HuH-7.5 (cell line): ENCODE measurements at places on chromosomes 5 and 9.

GRCh38 chr9:113993838-113994540 is 84.1 kb downstream of the AMBP start:
- DNase-seq: no peak

DNA sequence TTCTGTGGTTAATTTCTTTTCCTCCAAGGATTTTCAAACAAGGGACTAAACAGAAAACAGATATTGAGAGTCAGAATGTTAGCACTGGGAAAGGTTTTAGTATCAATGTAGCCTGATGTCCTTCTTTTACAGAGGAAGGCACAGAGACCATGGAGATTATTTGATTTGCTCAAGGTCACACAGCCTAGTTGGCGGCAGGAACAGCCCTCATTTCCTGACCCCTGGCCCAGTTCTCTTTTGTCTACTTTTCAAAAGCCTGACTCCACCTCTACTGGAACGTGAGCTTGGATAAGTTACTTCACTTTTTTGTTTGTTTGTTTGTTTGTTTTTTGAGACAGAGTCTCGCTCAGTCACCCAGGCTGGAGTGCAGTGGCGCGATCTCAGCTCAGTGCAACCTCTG is 6.6 kb upstream of the NRG2 start:
- DNase-seq: no peak

DNA sequence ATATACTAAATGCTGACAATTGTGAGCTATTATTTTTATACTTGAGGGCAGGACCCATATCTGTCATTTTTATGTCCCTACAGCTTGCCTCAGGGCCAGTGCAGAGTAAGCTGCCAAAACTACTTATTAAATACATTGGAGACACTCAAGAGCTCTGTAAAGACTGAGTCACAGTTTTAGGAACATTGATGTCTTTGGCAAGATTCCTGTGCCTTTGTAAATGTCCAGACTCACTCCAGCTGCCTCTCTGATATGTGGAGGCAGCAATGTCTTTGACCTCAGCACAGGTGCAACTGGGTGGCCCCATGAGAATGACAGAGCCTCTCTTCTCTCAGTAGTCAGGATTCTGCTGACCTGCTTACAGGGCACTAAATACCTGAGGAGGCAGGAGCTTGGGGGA is 363.2 kb downstream of the OSTF1 start:
- DNase-seq: no peak

DNA sequence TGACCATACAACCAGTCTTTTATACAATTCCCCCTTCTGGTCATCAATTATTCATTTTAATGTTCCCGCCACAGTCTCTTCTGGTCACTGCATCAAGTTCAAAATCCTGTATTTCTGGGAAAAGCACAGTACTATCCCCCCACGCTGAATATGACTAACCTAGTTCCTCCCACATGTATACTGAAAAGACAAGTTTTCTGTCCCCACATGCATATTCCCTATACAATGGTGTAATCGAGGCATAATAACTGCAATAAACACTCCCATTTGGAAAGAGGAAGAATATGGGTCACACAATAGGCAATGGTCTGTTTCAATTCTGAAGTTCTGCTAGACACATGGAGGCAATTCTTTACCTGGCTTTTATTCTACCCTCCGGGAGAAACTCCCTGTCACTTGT is 344.9 kb downstream of the EFNA5 start:
- DNase-seq: no peak

DNA sequence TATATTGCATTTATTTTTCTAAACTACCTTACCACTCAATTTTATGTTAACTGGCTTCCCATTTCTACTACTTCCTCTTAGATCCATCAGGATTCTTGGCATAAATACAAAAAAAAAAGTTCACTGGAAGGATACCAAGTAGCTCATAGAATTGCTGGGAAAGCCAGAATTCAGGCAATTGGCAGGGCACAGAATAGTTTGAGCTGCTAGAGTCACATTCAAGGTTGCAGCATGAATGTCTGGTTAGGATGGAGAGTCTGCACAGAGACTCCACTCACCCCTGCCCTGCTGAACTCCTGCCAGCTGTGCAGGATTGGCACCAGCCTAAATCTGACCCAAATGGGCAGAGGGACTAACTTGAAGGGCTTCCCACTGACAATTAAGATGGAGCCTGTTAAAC is 4.9 kb upstream of the AMACR start:
- DNase-seq: no peak

- no peak for DNase-seq
Observed at GRCh38 chr5:14004598-14005394, 60.3 kb upstream of the DNAH5 start.

GRCh38 chr5:163916861-163917260 is 411.4 kb downstream of the MAT2B start:
- no peak for DNase-seq

DNA sequence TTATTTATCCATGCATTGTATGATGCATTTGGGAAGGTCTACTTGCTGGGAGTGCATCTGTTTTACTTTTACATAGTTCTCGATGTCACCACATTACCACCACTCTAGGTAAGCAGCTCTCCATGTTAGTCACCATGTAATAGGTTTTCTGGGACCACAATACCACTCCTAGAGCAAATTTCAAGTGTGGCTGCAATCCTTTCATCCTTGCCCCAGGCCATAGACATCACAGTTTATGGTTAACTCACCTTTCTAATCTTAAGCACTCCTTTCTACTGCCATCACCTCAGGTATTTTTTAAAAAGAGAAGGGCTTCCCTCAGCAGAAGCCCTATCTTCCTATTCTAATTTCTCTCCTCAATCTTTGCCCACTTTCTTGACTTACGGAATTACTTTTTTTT is 354.1 kb downstream of the PLK2 start:
- DNase-seq: no peak

DNA sequence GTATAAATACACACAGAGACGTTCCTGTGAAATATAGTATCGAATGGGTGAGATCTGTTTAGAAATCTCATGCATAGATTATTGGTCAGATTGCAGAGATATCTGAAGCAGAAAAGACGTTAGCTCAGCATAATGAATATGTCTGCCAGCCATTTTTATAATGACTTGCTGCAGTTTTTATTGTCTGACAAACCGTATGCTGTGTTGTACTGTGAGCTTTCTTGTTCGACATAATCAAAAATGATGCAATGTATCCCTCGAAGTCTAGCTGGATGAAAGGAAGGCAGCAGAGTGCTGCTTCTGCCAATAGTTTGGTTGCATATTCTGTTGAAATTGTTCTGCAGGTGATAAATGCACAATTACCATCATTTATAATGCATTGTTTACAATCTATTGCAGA is 514.9 kb upstream of the ARRDC3 start:
- DNase-seq: no peak

GRCh38 chr9:76298521-76299144 is 95.6 kb downstream of the RFK start:
- no peak for DNase-seq

DNA sequence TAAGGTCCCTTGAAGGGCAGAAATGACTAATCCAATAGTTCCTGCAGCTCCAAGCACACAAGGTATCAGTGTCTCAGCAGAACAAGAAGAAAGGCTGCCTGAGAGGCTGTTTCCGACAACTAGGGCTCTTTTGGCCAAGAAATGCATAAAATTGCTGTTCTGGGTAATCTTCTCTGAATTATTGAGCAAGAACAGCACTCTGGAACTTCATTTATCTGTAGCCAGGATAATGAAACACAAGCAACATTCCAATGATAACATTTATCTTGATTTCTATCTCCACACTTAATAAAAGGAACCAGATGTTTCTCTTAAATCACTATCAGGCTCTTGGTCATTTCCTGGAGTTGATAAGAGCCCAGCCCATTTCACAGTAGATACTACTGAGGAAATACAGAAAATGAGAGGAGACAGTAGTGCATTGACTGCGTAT is 17.0 kb upstream of the AUH start:
- no peak for DNase-seq

GRCh38 chr5:170633235-170634081 is 129.6 kb downstream of the KCNIP1 start:
- no peak for DNase-seq
